ENCODE measurements at places on chromosomes 12 and 14. TPM values are rescaled to one million over a fixed set of nuclear protein-coding genes. Genes with fewer than 3 reads are reported as not detected.
A peak's percentile ranks its signal among the peaks of the same experiment; 100 is the strongest.

The CMKLR1 gene
- total RNA-seq: 0.15 TPM

DNA sequence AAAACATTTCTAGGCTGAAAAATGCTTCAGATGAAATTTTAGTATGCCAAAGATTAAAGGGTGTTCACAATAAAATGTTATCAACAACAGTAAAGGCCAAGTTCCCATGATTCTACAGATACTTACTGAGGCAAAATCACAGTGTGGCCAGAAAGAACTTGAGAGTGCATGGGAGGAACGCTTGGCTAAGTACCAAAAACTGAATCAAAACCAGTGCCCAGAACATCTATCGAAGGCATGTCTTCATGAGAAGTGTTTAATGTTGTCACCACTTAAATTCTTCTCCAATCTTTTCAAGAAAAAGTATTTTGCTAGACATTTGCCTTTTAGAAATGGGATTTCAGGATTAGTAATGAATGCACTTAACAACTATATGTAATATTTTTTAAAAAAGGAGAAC is 41.5 kb downstream of the KIF21A start:
- no peak overlapping the region for H3K27ac ChIP-seq
- peaks cover 8% of the 10 kb centered on the region for H3K4me1 ChIP-seq
- H3K4me3 ChIP-seq: no peak overlapping the region

The RBP5 gene
- total RNA-seq: 0.22 TPM

- peaks cover 39% of the 10 kb centered on the region for H3K36me3 ChIP-seq
- peak; percentile 6 for DNase-seq
- no peaks in the 10 kb centered on the region for H3K4me1 ChIP-seq
- no peaks in the 10 kb centered on the region for H3K27me3 ChIP-seq
- H3K27ac ChIP-seq: no peak overlapping the region
- no peak overlapping the region for H3K4me3 ChIP-seq
Measured at GRCh38 chr14:55160989-55161388, 30.4 kb downstream of the DLGAP5 start.

The PRB2 gene
- total RNA-seq: not detected

GRCh38 chr14:105258846-105259245 is 10.5 kb downstream of the BTBD6 start:
- H3K4me1 ChIP-seq: no peaks in the 10 kb centered on the region
- no peak overlapping the region for H3K4me3 ChIP-seq
- no peaks in the 10 kb centered on the region for H3K27me3 ChIP-seq
- no peaks in the 10 kb centered on the region for H3K36me3 ChIP-seq
- no peak overlapping the region for H3K27ac ChIP-seq
- no peak for DNase-seq

The LHX5 gene
- total RNA-seq: 2.4 TPM

DNA sequence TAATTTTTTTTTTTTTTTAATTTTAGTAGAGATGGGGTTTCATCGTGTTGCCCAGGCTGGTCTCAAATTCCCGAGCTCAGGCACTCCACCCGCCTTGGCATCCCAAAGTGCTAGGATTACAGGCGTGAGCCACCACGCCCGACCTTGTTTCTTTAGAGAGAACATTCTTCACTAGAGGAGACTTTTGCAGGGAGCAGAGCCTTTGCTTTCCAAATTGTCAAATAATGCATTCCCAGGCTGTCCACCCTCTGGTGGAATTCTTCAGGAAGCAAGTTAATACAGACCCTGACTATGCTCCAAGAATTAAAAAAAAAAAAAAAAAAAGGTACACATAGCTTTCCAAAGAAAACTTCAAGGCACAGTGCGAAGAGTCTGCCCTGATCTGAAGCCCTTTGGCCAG is 6.8 kb downstream of the ALDH1L2 start:
- H3K4me1 ChIP-seq: no peaks in the 10 kb centered on the region
- H3K4me3 ChIP-seq: no peak overlapping the region
- no peak for DNase-seq
- no peaks in the 10 kb centered on the region for H3K36me3 ChIP-seq
- H3K27me3 ChIP-seq: no peaks in the 10 kb centered on the region
- H3K27ac ChIP-seq: no peak overlapping the region

DNA sequence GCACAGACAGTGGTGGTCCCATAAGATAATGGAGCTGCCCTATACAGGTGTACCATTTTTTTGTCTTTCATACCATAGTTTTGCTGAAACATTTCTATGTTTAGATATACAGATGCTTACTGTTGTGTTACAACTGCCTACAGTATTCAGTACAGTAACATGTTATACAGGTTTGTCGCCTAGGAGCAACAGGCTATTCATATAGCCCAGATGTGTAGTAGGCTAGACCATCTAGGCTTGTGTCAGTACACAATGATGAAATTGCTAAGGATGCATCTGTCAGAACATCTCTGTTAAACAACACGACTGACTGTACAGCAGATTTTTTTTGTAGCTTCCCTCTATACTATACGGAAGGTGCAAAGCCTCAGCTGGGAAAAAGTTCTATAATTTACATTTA is 30.5 kb downstream of the RAD9B start:
- H3K27ac ChIP-seq: no peak overlapping the region
- no peak for DNase-seq
- H3K36me3 ChIP-seq: peaks cover 6% of the 10 kb centered on the region
- H3K27me3 ChIP-seq: no peaks in the 10 kb centered on the region
- no peak overlapping the region for H3K4me3 ChIP-seq
- no peaks in the 10 kb centered on the region for H3K4me1 ChIP-seq

The OAS1 gene
- total RNA-seq: 0.64 TPM

DNA sequence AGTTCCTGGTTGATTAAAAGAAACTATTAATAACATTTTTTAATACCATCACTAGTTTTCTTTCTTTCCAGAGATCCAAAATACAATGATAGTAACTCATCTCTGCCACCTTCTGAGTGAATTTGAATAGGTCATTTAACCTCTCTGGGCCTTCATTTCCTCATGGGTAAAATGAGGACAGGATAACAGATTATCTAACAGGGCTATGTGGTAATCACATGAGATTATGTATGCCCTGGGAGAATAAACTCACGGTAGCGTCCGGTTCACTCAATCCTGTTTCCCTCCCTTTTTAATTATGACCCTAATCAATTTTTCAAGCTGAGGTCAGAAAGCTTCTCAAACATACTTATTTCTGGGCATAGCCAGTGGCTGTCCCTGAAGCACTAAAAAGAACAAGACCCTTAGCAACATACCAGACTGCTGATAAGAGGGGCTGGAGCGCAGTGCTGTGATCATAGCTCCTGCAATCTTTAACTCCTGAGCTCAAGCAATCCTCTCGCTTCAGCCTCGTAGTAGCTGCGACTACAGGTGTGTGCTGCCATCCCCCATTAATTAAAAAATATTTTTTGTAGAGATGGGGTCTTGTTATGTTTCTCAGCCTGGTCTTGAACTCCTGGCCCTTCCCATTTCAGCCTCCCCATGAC is 24.2 kb downstream of the ATXN2 start:
- H3K27me3 ChIP-seq: no peaks in the 10 kb centered on the region
- no peak overlapping the region for H3K27ac ChIP-seq
- no peak for DNase-seq
- peaks cover 54% of the 10 kb centered on the region for H3K4me1 ChIP-seq
- H3K36me3 ChIP-seq: no peaks in the 10 kb centered on the region

- H3K36me3 ChIP-seq: no peaks in the 10 kb centered on the region
- peaks cover 9% of the 10 kb centered on the region for H3K27me3 ChIP-seq
- no peak overlapping the region for H3K27ac ChIP-seq
Measured at GRCh38 chr14:23663127-23663526, 27.0 kb downstream of the DHRS2 start.

The NEUROD4 gene
- not detected for total RNA-seq

DNA sequence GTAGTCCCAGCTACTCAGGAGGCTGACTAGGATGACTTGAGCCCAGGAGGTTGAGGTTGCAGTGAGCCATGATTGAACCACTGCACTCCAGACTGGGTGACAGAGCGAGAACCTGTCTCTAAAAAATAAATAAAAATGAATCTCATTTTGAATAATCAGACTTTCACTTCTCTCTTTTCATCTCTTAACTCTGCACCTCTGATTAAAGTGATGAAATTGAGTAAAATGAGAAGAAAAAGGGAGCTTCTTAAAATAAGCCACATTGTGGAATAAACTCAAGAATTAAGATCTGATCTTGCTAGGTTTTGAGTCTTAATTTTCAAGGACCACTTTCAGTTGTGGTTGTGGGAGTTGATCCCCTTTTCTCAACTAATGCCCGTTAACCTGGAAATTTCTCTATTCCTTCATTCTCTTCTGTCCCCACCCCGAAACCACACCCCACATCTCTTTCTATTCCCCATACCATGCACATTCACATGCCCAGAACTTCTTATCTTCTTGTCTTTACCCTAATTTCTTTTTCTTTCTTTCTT is 70.9 kb upstream of the ETV6 start:
- no peak for DNase-seq
- H3K27me3 ChIP-seq: peaks cover 14% of the 10 kb centered on the region
- no peak overlapping the region for H3K27ac ChIP-seq
- H3K4me1 ChIP-seq: no peaks in the 10 kb centered on the region
- H3K36me3 ChIP-seq: no peaks in the 10 kb centered on the region
- H3K4me3 ChIP-seq: no peak overlapping the region

GRCh38 chr14:54267172-54267571 is 129.6 kb upstream of the CDKN3 start:
- no peak overlapping the region for H3K27ac ChIP-seq
- H3K4me1 ChIP-seq: no peaks in the 10 kb centered on the region
- no peak overlapping the region for H3K4me3 ChIP-seq
- H3K36me3 ChIP-seq: no peaks in the 10 kb centered on the region

The ZFHX2 gene
- total RNA-seq: 3.6 TPM

The DDN gene
- total RNA-seq: 8.1 TPM

- no peak overlapping the region for H3K4me3 ChIP-seq
- DNase-seq: no peak
- no peaks in the 10 kb centered on the region for H3K4me1 ChIP-seq
- H3K27me3 ChIP-seq: no peaks in the 10 kb centered on the region
Measured at GRCh38 chr12:45914090-45914489, 76.3 kb downstream of the SCAF11 start.

GRCh38 chr12:27623645-27624044 is 72.6 kb upstream of the REP15 start:
- H3K4me3 ChIP-seq: no peak overlapping the region
- peaks cover 88% of the 10 kb centered on the region for H3K4me1 ChIP-seq
- no peaks in the 10 kb centered on the region for H3K36me3 ChIP-seq
- H3K27ac ChIP-seq: peak overlapping the region; percentile 62
- no peaks in the 10 kb centered on the region for H3K27me3 ChIP-seq

The ENDOU gene
- not detected for total RNA-seq

The ANO6 gene
- total RNA-seq: 36.7 TPM

GRCh38 chr12:78062786-78063185 is 232.1 kb downstream of the NAV3 start:
- H3K36me3 ChIP-seq: no peaks in the 10 kb centered on the region
- H3K27me3 ChIP-seq: no peaks in the 10 kb centered on the region
- no peak overlapping the region for H3K4me3 ChIP-seq

The LRRC9 gene
- total RNA-seq: not detected

The LMNTD1 gene
- total RNA-seq: not detected

The LALBA gene
- total RNA-seq: not detected

DNA sequence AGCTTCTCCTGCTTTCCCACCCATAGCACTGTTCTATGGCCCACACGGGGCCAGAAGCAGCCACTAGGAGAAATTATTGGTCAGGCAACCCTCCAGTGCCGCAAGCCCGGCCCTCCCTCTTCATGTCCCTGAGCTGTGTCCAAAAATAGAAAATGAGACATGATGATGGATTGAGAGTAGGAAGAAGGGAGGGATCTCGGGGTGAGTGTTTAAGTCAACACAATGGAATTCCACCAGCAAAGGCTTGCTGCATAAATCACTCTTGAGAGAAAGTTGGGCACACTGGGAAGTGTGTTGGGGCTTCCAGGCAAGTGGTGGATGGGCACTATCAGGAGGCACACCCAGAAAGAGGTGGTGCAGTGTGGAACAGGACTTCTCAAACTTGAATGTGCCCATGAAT is 94.2 kb downstream of the LLPH start:
- no peaks in the 10 kb centered on the region for H3K36me3 ChIP-seq
- peak; percentile 82 for DNase-seq
- H3K4me1 ChIP-seq: peaks cover 28% of the 10 kb centered on the region
- H3K4me3 ChIP-seq: peak overlapping the region; percentile 17
- H3K27me3 ChIP-seq: no peaks in the 10 kb centered on the region

- no peak overlapping the region for H3K27ac ChIP-seq
- no peaks in the 10 kb centered on the region for H3K27me3 ChIP-seq
- DNase-seq: no peak
- H3K36me3 ChIP-seq: no peaks in the 10 kb centered on the region
Measured at GRCh38 chr12:32270818-32271710, 128.3 kb upstream of the FGD4 start.

The CEBPE gene
- not detected for total RNA-seq

The RASSF9 gene
- total RNA-seq: not detected

DNA sequence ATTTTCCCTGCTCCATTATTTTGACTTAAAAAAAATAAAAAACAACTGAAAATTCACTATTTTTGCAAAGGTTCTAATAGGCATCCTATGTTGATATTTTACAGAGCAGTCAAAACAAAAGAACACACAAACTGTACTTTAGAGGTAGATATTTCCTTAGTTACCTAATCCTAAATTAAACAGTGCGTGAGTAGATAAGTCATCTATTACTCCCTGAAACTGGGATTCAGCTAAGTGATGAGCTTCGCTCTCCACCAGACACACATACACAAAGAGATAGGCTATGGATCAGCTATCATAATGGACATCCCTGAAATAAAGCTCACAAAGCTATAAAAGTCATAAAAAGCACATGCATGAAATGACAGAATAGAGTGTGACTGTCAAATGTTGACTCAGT is 398.7 kb downstream of the SOX5 start:
- H3K4me1 ChIP-seq: no peaks in the 10 kb centered on the region
- no peak for DNase-seq
- no peaks in the 10 kb centered on the region for H3K27me3 ChIP-seq
- no peaks in the 10 kb centered on the region for H3K36me3 ChIP-seq

DNA sequence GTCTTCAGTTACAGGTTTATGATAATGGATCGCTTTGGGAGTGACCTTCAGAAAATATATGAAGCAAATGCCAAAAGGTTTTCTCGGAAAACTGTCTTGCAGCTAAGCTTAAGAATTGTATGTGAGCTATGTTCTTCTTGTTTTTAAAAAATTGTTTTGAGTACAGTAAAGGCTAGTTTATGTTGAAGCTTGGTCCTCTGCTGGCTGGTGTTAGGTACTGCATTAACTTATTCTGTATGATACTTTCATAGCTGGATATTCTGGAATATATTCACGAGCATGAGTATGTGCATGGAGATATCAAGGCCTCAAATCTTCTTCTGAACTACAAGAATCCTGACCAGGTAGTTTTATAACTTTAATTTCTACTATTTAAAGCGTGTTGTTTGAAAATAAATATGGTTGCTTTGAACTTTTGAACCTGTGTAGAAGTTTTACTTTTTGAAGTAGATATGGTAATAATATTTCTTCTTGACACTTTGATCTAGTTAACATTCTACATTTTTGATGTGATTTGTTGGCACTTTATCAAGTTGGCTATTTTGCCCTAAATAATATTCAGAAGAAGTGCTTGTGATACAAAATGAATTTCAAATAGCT is 55.7 kb downstream of the VRK1 start:
- no peak overlapping the region for H3K4me3 ChIP-seq
- H3K36me3 ChIP-seq: peaks cover 17% of the 10 kb centered on the region
- H3K4me1 ChIP-seq: peaks cover 9% of the 10 kb centered on the region

The FOXM1 gene
- 85.1 TPM for total RNA-seq
